ENCODE measurements at places on chromosomes 5 and 9.

DNA sequence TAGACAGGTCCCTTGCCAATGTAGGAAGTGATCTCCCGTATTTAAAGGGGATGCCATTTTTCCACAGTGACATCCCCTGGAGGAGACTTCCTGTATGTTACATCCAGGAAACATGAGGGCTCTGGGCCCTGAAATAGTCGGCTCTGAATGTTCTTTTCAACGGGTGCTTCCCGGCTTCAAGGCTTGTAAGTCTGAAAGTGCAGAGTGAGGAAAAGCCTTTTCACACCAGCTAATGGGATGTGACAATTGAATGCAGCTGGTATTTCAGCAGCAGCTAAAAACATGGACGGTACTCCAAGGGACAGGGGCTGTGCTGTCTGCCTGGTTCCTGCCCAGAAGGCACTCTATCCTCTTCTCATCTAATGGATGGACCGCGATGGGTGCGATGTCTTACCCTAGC, 1.4 kb downstream of the IL9 start:
- H3K4me1 ChIP-seq, result peaks cover 7% of the 10 kb centered on the region
- H3K4me3 ChIP-seq, result no peak overlapping the region
- DNase-seq, result no peak
- H3K27me3 ChIP-seq, result no peaks in the 10 kb centered on the region

GRCh38 chr5:14164164-14165163, 21.3 kb downstream of the TRIO start:
- no peak for DNase-seq
- no peaks in the 10 kb centered on the region for H3K27me3 ChIP-seq
- no peak overlapping the region for H3K4me3 ChIP-seq
- peaks cover 27% of the 10 kb centered on the region for H3K4me1 ChIP-seq
- H3K36me3 ChIP-seq, result no peaks in the 10 kb centered on the region
- no peak overlapping the region for H3K27ac ChIP-seq

DNA sequence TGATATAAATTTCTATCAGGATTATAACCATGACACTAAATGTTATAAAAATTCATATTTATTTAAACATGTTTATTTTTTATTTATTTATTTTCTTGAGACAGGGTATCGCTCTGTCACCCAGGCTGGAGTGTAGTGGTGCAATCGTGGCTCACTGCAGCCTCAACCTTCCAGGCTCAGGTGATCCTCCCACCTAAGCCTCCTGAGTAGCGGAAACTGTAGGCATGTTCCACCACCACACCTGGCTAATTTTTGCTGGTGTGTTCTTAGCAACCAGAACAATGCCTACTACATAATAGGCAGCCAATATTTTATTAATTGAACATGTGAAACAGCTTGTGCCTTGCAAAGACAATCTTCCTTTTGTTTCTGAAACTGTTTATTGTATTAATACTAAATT, 6.5 kb upstream of the PTBP3 start:
- H3K4me1 ChIP-seq, result no peaks in the 10 kb centered on the region
- no peak overlapping the region for H3K27ac ChIP-seq

DNA sequence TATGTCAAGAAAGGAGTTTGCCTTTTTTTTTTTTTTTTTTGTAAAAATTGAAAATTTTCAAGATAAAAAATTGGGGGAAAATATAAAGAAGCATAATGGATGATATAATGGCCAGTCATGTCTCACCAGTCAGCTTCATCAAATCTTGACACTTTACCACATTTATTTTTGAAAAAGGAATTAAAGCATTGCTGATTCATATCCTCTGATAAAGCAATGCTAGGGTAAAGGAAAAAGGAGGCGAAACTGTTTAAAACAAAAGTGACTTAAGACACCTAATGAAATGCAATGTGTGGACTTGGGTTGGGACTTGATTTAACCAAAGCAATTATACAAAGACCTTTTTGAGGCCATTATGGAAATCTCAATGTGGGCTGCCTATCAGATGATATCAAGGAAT, 208.5 kb downstream of the ARHGAP26 start:
- H3K36me3 ChIP-seq, result no peaks in the 10 kb centered on the region
- DNase-seq, result no peak
- H3K27me3 ChIP-seq, result no peaks in the 10 kb centered on the region
- H3K4me3 ChIP-seq, result no peak overlapping the region
- H3K4me1 ChIP-seq, result peaks cover 24% of the 10 kb centered on the region

GRCh38 chr5:159456261-159456660, 126.0 kb upstream of the IL12B start:
- no peaks in the 10 kb centered on the region for H3K36me3 ChIP-seq
- H3K4me1 ChIP-seq, result no peaks in the 10 kb centered on the region

GRCh38 chr9:137682428-137683105, 63.8 kb downstream of the EHMT1 start:
- H3K27me3 ChIP-seq, result no peaks in the 10 kb centered on the region
- no peak overlapping the region for H3K27ac ChIP-seq

DNA sequence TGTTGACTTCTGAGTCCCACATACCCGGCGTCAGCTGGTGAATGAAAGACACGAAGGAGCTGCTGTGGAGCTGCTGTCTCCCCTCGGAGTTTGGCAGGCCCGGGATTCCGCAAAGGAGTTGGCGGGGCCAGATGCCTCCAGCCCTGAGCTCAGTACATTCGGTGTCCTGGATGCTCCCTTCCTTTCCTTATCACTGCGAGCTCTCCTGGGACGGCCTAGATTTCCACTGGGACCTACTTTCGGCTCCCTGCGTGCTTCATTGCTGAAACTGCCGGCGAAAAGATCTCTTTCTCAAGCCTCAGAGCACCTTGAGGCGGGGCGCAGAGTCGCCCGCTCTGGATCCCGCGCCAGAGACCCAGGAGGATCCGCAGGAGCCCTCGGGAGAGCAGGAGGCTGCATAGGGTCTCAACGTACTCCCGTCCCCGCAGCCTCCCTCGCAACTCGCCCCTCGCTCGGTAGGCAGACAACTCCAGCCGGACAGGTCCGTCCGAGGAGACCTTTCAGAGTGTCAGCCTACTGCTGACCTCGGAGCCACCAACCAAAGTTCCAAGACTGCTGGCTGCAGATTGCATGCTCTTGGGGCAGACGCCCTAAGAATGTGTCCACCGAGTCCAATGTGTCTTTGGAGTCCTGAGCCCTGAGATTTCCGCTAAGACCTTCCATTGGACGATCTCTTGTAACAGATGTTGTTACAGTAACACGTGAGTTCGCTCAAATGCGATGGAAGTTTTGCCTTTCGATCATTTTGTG, 6.1 kb downstream of the ANXA2R start:
- H3K27ac ChIP-seq, result peak overlapping the region; percentile 48
- H3K36me3 ChIP-seq, result no peaks in the 10 kb centered on the region
- H3K4me1 ChIP-seq, result no peaks in the 10 kb centered on the region
- DNase-seq, result no peak

DNA sequence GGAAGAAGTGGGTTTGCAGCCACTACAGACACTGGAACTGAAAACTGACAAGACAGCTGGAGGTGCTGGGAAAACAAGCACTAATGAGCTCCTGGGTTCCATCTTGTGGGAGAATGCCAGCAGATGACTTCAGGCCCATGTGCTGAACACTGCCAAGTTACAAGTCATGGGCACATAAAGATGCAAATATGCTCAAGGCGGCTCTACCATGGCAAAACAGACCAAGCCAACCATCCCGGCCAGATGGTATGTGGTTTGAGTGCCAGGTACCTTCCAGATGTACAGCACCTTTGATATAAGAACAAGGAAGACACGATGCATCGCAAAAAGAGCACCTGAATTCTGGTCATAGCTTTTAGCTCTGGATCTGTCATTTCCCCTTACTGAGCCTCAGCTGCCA, 19.9 kb downstream of the TNFSF8 start:
- no peaks in the 10 kb centered on the region for H3K27me3 ChIP-seq
- DNase-seq, result no peak
- no peak overlapping the region for H3K4me3 ChIP-seq
- H3K4me1 ChIP-seq, result no peaks in the 10 kb centered on the region

DNA sequence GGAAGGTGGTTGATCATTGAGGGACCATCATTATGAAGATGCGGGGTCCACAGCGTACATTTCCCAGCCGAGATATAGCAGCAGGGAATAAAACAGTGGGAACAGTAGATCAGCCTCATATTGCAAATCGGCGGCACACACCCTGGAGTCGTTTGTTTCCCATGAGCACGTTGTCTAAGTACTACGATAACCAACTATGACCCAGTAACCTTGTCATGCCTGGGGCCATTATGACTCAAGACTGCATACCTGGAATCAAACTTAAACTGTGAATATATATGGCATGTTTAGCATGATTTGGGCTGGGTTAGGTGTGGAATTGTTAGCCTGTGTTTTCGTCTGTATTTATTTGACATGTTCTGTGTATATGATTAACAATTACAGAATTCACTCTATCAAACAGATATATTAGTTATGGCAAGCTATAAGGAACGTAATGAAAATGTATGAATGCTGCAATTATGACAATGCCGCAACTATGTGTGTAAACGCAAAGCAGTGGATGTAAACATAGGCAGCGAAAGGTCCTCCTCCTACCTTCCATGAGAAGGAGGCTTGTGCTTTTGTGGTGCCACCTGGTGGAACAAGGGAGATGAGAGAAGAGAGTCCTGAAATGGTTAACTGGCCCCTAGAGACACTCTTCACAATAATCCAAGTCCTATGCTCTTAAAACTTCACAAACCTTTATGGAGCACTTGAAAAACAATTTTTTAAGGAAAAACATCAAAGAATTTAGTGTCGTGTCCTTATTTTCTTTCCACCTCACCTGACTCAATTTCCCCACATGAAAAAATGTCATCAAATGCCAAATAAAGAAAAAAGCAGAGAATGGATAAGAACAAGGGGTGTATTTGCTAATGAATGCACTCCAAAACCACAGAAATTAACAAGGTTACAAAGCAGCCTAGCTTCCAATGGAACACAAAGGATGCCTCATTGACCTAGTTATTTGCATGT, 47.1 kb downstream of the SEMA5A start:
- no peaks in the 10 kb centered on the region for H3K4me1 ChIP-seq
- DNase-seq, result no peak
- no peaks in the 10 kb centered on the region for H3K36me3 ChIP-seq
- H3K27ac ChIP-seq, result no peak overlapping the region
